ENCODE measurements at places on chromosomes 2 and 18. TPM values are rescaled to one million over a fixed set of nuclear protein-coding genes. Genes with fewer than 3 reads are reported as not detected.

GRCh38 chr2:79945653-79946445 lies 358.7 kb downstream of the LRRTM1 start:
- no peaks in the 10 kb centered on the region for H3K27me3 ChIP-seq
- peaks cover 16% of the 10 kb centered on the region for H3K4me1 ChIP-seq
- DNase-seq, result no peak

TTN gene
- total RNA-seq, result 8.3 TPM

GRCh38 chr18:25650201-25650941 lies 298.4 kb upstream of the ZNF521 start:
- H3K27ac ChIP-seq, result no peak overlapping the region
- DNase-seq, result no peak
- no peaks in the 10 kb centered on the region for H3K27me3 ChIP-seq
- no peaks in the 10 kb centered on the region for H3K36me3 ChIP-seq
- peaks cover 8% of the 10 kb centered on the region for H3K4me1 ChIP-seq

DNA sequence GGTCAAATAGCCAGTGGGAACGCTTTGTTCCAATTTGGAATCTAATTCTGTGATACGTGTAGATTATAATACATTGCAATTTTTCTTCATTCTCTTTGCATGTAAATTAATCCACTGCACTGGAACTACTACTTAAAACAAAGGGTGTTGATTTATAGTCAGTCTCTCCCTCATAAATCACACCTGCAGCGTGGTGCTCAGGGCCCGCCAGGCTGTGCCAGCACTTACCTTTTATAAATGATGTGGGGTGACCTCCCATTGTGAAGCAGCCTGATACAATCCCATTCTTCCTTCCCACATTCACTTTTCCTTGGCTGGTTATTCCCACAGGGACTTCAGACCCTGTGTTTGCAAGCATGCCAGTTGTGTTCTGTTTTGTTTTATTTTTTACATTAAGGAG lies 302.3 kb upstream of the ID2 start:
- H3K36me3 ChIP-seq, result no peaks in the 10 kb centered on the region
- DNase-seq, result no peak
- H3K27ac ChIP-seq, result no peak overlapping the region
- no peaks in the 10 kb centered on the region for H3K4me1 ChIP-seq
- no peak overlapping the region for H3K4me3 ChIP-seq

KIAA2012 gene
- total RNA-seq, result 0.03 TPM

MORN2 gene
- 7.6 TPM for total RNA-seq

NYAP2 gene
- total RNA-seq, result not detected

DNA sequence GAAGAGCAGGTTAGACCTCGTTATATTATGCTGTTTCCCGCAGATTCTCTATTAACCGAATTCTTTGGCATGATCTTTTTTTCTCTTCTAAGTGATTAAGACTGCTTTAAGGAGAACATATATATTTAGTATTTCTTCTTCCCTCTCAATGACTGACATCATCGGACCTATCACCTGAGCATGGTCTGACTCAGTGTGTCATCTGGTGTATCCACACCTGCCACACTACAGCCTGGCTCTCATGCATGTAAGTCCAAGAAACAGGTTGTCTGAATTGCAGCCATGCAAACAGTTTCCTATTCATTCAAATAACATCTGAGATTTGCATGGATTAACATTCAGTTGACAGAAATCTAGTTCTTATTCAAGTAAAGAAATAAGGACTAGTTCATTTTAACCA lies 55.1 kb upstream of the CWC22 start:
- no peaks in the 10 kb centered on the region for H3K27me3 ChIP-seq
- no peak for DNase-seq
- H3K4me1 ChIP-seq, result peaks cover 17% of the 10 kb centered on the region

IL1A gene
- 0.73 TPM for total RNA-seq

PLCL1 gene
- 0.12 TPM for total RNA-seq

DNA sequence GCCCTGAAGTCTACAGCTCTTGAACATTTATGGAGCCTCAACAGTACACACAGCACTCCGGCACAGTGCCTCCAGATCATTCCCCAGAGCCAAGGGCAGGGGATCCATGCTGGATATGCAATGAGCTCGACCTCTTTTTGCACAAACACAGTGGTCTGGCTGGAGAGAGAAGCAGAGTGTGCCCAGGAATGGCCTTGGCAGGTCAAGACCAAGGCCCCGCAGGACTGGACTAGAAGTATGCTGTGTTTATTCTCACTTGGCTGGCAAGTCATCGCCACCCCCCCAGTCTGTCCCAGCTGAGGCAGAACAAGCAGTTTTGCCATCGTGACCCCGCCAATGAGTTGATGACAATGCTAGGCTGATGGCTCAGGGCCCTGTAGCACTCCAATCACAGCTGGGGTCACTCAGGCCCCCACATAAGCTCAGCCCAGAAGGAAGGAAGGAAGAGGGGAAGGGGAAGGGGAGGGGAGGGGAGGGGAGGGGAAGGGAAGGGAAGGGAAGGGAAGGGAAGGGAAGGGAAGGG lies 212.1 kb downstream of the TTC32 start:
- H3K27ac ChIP-seq, result no peak overlapping the region
- H3K4me1 ChIP-seq, result no peaks in the 10 kb centered on the region
- H3K4me3 ChIP-seq, result no peak overlapping the region
- no peak for DNase-seq

GRCh38 chr2:147689220-147689909 lies 155.5 kb upstream of the ACVR2A start:
- no peak overlapping the region for H3K4me3 ChIP-seq
- no peak overlapping the region for H3K27ac ChIP-seq
- H3K36me3 ChIP-seq, result no peaks in the 10 kb centered on the region
- H3K4me1 ChIP-seq, result no peaks in the 10 kb centered on the region
- H3K27me3 ChIP-seq, result no peaks in the 10 kb centered on the region
- no peak for DNase-seq

GRCh38 chr2:162220368-162220767 lies 22.9 kb downstream of the FAP start:
- no peaks in the 10 kb centered on the region for H3K36me3 ChIP-seq
- DNase-seq, result no peak
- H3K27me3 ChIP-seq, result no peaks in the 10 kb centered on the region
- H3K4me3 ChIP-seq, result no peak overlapping the region

DNA sequence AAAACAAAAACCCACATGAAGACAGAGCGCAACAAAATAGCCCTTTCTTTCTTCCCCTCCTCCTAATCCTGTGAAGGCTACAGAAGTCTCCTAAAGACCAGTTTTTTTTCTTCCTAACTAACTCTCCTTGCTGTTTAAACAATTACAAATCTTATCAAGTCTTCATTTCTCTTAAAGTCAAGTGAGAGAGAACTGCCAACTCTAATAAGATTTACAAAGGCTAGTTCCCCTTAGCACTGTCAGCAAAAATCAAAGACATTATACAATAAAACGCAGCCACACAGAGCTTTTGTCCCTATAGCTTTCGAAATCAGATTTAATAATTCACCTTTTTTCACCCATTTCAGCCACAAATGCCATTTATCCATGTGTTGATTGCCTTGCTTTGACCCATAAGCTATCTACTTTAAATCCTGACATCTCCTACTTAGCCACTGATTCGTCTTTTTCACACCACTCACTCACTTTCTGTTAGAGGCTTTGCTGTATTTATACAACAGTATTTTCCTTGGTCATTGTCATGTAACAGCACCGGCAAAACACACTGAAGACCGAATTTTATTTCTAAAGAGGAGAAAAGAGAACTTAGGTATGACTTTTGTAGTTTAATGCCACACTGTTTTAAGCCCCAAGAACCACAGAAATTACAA lies 5.9 kb downstream of the NRXN1 start:
- DNase-seq, result no peak
- peak overlapping the region; percentile 7 for H3K4me3 ChIP-seq
- no peaks in the 10 kb centered on the region for H3K27me3 ChIP-seq

DAW1 gene
- total RNA-seq, result 2.0 TPM

- H3K27ac ChIP-seq, result no peak overlapping the region
- no peak overlapping the region for H3K4me3 ChIP-seq
- H3K36me3 ChIP-seq, result no peaks in the 10 kb centered on the region
- H3K4me1 ChIP-seq, result no peaks in the 10 kb centered on the region
- no peaks in the 10 kb centered on the region for H3K27me3 ChIP-seq
- no peak for DNase-seq
Measured at GRCh38 chr18:63882333-63883141, 5.0 kb upstream of the SERPINB2 start.

- no peaks in the 10 kb centered on the region for H3K36me3 ChIP-seq
- no peak overlapping the region for H3K27ac ChIP-seq
- H3K4me3 ChIP-seq, result no peak overlapping the region
- no peaks in the 10 kb centered on the region for H3K4me1 ChIP-seq
- peak; percentile 82 for DNase-seq
Measured at GRCh38 chr18:47397671-47398319, 146.3 kb upstream of the SKOR2 start.

FLACC1 gene
- total RNA-seq, result 0.10 TPM
